ENCODE measurements at places on chromosomes 1 and 21. TPM values are rescaled to one million over a fixed set of nuclear protein-coding genes. Genes with fewer than 3 reads are reported as not detected.

DNA sequence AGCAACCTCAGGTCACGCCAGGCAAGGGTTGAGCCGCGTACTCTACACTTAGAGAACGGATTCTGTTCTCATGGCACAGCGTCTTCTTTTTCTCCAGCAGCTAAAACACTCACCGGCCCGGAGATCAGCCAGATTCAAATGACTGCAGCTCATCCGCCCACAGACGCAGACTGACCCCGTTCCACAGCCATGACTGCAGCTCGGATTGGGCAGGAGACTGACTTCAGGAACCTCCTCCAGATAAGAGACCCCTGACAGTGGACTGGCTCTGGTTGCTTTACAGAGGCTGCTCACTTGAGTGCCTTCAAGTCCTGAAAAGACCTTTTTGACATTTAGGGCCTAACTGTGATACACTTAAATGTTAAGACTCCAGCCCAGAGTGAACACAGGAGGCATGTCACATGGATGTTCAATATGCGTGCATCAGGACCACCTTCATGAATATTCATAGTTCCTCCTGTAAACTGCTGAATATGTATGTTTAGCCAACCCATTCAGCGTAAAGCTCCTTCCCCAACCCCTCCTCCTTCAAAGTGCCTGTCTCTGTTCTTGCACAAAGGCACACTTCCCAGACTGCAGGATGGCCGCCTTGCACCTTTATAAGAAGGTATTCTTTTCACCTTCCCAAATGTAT is 42.6 kb downstream of the BACE2 start:
- no peak for DNase-seq

- no peak for DNase-seq
These were observed 17.9 kb downstream of the KIF14 start for GRCh38 chr1:200602632-200603031.

Gene TSPAN2
- 10.6 TPM for total RNA-seq

DNA sequence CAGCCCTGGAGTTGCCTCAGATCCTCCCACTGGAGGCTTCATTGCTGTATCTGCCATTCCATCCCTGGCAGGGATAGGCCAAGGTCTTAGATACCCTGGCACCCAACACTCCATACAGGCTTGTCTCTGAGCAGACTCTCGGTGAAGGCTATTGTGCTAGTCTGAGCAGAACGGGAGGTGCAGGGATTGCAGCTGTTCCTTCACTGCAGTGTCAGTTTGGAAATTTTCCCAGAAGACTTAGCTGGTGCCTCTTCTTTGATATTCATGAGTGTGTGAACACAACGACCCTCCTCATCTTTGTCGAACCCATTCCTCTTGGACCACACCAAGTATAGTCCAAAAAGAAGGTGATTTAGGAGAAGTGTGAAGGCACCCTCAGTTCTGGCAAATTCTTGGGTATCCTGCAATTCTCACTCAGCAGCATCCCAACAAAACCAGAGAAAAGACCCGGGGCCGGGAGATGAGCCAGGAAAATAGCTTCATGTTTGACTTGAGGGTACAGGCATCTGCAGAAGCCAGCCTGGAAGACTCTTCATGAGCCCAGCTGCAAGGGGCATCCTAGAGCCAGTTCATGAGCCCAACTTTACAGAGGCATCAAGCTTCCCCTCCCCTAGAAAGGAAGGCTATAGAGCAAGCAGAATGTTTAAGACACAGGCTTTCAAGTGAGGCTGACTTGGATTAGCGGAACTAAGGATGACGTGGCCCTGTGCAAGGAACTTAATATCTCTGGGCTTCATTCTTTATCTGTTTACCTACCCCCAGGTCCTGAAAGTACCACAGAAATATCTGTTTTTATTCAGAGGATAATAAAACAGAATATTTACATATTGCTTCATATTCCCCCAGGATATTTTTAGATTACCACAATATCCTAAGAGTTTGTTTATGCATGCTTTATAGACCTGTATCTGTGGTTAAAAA is 38.8 kb upstream of the HAO2 start:
- DNase-seq = no peak

Gene GJA8
- total RNA-seq = not detected

GRCh38 chr1:205375835-205376545 is 19.3 kb upstream of the KLHDC8A start:
- no peak for DNase-seq

Gene L1TD1
- total RNA-seq = not detected

DNA sequence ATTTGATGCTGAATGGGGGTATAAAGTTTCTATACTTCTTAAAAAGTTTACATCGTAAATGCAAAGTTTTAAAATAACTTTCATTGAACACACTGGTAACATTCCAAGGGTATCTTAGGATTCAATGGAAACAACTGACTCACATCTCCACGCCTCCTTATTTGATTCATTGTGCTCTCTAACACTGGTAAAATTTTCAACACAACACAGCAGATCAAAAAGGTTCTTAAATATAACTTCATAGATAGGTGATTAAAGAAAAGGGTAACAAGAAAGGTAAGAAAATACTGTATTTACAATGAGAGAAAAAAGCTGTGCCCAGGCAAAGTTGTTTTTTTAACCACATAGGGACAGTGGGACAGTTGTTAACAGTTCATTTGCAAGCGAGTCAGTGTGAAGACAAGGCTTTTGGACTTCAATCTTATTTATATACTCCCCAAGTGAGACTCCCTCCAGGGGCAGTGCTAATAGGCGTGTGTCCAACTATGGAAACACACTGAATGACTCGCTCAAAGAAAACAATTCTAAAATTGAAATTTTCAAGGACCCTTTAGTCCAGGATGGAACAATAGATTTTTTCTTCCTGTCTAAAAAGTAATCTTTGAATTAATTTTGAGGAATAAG is 140.5 kb downstream of the TIAM1 start:
- DNase-seq = no peak

Measured in vagina (tissue), 2 donors.